ENCODE measurements at places on chromosomes 1 and 21.

DNA sequence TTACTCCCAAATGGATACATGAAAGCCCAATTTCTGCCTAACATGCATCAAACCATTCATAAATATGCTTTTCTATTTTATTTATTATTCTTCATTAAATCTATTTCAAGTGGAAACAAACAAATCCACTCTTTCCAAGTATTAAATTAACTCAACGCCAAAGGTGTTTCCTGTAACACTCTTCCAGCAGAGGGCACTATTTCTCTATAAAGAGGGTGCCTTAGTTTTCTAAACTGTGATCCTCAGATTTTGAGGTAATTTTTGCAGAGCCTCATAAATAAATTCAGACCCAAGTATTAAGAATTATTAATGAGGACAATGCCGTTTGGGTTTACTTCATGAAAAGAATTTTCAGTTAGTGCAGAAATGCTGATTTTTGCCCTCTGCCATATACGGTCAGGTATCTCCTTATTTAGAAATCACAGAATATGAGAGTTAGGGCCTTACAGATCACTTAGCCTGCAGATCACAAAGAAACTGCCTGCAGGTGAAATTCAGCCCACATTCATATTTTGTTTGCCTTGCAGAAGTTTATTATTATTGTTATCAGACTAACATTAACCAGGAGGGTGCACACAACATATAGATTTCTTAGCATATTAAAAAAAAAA is 40.1 kb upstream of the MYSM1 start:
- DNase-seq: no peak

DNA sequence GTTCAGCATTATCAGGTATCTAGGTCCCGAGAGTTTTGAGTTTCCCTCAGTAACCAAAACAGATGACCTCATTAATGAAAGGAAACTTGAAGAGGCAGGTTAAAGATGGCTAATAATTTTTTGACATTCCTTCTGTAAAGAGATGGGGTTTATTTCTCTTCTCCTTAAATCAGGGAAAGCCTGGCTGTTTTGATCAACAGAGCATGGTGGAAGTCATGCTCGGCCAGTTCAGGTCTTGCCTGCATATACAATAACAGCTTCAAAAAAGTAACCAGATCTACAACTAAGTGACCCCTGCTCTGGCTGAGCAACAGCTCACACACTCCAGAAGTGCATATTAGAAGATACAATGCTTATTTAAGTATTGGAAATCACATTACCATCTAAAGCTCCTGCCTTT is 36.6 kb upstream of the POU2F1 start:
- DNase-seq: no peak

GRCh38 chr1:205538235-205538840 is 33.9 kb downstream of the CDK18 start:
- no peak for DNase-seq

- no peak for DNase-seq
These were observed 8.8 kb upstream of the BTG2 start for GRCh38 chr1:203296460-203297073.

DNA sequence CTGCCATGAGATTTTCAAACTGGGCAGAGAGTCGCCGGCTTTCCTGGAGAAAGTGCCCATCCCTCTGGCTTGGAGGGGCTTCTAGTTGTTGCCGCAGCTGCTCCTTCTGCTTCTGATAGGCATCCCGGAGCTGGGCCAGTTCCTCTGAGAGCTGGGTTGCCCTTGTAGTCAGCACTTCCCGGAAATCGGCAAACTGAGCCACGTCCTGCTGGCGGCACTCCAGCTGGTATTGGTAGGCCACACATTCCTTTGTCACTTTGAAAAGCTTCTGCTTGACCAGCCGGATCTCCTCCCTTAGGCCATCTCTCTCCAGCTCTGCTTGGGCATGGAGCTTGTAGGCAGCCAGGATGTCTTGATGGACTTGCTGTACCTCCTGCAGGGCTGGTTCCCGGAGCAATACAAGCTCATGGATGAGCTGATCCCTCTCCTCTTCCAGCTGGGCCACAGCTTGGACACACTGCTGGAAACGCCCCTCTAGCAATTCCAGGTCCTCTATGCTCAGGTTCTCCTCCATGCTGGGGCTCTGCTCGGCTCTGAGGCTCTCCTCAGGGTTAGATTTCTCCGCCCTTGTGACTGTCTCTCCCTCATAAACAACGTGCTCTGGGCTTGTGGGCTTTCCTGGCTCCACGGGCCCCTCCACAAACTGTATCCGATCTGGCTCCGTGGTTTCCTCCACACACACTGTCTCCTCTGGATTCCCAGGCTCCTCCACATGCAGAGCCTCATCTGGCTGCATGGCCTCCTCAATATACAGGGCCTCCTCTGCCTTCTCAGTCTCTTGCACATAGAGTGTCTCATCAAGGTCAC is 7.3 kb downstream of the SYNC start:
- no peak for DNase-seq

- DNase-seq: no peak
These were observed 40.6 kb downstream of the ZBTB17 start for GRCh38 chr1:15935056-15935950.

DNA sequence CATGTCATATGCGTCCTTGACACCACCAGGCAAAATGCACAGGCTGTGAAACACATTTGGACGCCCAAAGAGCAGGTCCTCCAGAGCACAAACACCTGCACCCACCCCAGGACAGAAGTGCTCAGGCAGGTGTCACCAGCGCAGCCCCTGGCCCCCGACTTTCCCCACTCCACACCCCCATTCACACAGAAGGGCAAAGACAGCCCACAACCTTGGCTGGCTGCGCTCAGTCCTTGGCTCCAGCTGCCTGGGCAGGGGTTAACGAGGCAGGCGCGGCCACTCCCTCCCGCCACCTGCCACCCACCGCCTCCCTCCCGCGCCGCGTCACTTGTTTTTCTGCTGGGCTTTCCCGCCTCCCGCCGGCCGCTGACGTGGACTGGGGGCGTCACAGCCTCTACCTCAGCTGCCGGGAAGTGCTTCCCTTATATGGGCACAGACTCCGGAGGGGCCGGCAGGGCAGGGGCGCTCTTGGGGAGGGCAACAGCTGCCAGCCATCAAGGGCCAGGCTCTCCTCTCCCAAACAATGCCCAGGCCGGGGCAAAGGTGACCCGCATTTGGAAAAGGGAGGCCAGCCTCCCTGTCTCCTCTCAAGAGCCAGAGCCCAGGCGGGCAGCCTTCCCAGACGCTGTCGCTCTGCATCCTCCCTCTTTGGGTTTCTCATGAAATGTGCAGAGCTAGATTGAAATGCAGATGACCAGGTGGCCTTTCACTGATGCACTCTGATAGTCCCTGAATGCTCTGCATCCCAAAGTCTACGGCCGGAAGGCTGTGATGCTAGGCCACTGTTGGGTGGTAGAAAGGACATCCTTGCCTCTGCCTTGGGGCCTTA is 14.8 kb upstream of the BTG2 start:
- DNase-seq: peak; percentile 95

- DNase-seq: no peak
These were observed 60.5 kb downstream of the TOR1AIP2 start for GRCh38 chr1:179817056-179817455.

GRCh38 chr1:199353906-199354305 is 673.6 kb upstream of the NR5A2 start:
- no peak for DNase-seq
